ENCODE measurements at places on chromosomes 5 and 9.

DNA sequence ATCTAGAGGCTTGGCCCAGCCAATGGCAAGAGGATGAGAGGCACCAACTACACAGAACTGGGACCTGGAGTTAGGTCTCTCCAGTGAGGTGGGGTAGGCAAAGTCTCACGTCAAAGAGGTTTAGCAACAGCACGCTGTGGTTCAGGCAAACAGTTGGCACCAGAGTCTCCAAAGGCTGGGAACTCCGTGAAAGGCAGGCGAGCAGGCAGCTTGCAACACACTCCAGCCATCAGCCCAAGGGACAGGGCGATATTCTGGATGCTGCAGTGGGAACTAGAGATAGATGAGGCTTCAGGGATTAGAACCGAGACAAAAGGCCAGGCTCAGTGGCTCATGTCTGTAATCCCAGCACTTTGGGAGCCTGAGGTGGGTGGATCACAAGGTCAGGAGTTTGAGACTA lies 129.1 kb downstream of the PDZD2 start:
- no peaks in the 10 kb centered on the region for H3K4me1 ChIP-seq
- peak; percentile 54 for ATAC-seq

- no peak overlapping the region for H3K27ac ChIP-seq
- ATAC-seq: no peak
- no peaks in the 10 kb centered on the region for H3K4me1 ChIP-seq
- no peak overlapping the region for H3K4me3 ChIP-seq
- no peaks in the 10 kb centered on the region for H3K27me3 ChIP-seq
These were observed 41.4 kb upstream of the CCDC112 start for GRCh38 chr5:115337882-115338281.

DNA sequence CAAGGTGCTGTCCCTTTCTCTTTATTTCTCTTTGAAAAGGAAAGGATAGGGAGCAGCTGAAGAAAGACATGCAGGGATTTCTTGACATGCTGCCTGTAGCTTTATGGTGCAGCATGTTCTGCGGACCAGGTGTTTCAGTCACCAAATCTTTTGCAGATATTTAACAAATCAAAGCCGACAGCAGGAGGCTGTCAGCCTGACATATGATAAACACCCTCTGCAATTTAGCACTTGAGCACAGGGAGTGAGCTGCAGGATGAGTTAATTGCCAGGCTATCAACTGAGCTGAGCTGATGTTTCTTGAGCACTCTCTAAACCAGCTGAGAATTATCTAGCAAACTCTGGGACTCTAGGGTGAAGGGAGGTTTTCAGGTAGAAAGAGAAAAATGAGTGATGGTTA lies 212.8 kb upstream of the ATP10B start:
- H3K27me3 ChIP-seq: no peaks in the 10 kb centered on the region
- no peaks in the 10 kb centered on the region for H3K36me3 ChIP-seq
- H3K4me1 ChIP-seq: no peaks in the 10 kb centered on the region
- H3K27ac ChIP-seq: no peak overlapping the region
- H3K4me3 ChIP-seq: no peak overlapping the region

DNA sequence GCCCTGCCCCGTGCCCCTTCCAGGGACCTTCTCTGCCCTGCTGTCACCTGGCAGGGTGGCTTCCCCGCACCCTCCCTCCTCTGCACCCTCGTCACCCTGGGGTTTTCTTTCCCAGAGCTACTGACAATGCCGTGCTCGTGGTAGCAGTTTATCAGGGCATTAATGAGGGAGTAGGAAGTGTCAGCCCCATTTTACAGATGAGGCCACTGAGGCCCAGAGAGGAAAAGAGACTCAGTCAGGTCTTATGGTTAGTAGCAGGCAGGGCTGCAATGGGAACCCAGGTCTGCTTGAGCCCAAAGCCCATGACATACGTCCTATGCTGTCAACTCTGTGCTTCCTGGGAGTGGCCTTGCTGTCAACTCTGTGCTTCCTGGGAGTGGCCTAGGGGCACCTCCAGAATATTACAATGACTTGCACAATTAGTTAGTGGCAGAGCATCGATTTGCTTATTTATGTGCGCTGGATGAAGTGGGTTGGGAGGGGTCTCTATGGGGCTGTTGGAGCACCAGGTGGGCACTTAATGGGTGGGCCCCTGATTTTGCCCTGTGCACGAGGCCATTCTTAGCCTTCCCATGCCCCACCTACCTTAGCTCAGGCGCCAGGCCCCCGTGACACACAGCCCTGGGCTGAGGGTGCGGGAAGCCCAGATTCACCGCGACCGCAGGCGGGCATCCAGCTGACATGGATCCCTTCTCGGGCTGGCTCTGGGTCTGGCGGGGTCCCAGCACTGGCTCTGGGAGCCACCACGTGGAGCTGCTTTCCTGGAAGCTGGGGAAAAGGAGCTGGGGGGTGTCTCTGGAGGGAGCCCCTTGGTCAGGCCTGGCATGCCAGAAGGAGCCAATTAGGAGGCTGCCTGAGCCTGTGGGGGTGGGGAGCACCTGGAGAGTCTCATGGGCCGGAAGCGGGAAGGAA lies 82.0 kb upstream of the ORM1 start:
- no peak for ATAC-seq
- H3K36me3 ChIP-seq: peaks cover 8% of the 10 kb centered on the region
- no peaks in the 10 kb centered on the region for H3K27me3 ChIP-seq
- H3K4me1 ChIP-seq: no peaks in the 10 kb centered on the region
- no peak overlapping the region for H3K27ac ChIP-seq

DNA sequence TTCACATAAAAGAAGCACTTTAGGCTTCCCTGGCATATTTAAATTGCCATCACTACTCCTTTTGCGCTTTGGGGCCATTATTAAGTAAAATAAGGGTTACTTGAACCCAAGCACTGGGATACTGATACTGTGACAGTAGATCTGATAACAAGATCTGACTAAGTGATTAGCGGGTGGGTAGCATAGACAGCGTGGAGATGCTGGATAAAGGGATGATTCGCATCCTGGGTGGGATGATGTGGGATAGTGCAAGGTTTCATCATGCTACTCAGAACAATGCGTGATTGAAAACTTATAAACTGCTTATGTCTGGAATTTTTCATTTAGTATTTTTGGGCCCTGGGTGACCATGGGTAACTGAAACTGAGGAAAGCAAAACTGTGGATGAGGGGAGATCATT lies 75.1 kb downstream of the PTTG1 start:
- no peak for ATAC-seq
- no peak overlapping the region for H3K4me3 ChIP-seq
- H3K27ac ChIP-seq: no peak overlapping the region
- no peaks in the 10 kb centered on the region for H3K4me1 ChIP-seq

DNA sequence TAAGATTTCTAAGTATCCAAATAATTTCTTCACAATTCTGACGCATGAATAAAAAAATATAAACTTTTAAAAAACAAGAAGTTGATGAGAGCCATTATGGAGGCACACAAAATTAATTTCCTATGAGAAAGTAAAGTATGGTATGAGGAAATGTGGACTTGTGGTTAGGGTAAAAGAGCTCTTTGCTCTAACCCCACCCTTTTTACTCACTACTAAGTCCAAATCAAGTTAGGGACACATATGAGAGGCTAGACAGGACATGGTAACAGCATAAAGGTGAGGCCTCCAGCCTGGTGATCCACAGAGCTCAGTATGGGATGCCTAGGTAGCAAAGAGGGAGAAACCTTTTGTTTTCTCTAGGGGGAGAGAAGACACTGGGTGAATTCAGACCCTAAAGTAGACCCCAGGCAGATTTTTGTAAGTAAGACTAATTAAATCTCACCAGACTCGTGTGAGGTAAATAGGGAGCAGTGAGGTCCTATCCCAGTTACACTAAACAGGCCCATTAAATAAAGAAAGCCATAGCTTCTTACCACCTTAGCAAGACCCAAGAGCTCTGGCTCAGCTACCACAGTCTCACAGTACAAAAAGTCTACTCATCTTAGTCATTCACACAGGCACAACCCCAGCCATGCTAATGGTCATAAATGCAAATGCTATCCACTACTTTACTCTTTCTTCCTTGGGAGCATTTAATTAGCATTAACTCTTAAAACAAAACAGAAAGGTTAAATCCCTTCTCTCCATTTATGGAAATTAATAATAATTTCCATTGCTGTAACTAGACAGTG lies 42.6 kb downstream of the MLLT3 start:
- H3K4me3 ChIP-seq: no peak overlapping the region
- H3K4me1 ChIP-seq: no peaks in the 10 kb centered on the region
- ATAC-seq: no peak

GRCh38 chr5:131622633-131623032 lies 12.4 kb downstream of the RAPGEF6 start:
- H3K27ac ChIP-seq: no peak overlapping the region
- no peaks in the 10 kb centered on the region for H3K27me3 ChIP-seq
- ATAC-seq: no peak
- H3K36me3 ChIP-seq: no peaks in the 10 kb centered on the region
- no peak overlapping the region for H3K4me3 ChIP-seq

- H3K4me3 ChIP-seq: no peak overlapping the region
- H3K27me3 ChIP-seq: peaks cover 7% of the 10 kb centered on the region
- H3K4me1 ChIP-seq: no peaks in the 10 kb centered on the region
- no peak for ATAC-seq
- H3K36me3 ChIP-seq: no peaks in the 10 kb centered on the region
These were observed 36.2 kb upstream of the GZMA start for GRCh38 chr5:55066277-55066676.
